HuH-7.5 (cell line): ENCODE measurements at places on chromosomes 3 and 15.

DNA sequence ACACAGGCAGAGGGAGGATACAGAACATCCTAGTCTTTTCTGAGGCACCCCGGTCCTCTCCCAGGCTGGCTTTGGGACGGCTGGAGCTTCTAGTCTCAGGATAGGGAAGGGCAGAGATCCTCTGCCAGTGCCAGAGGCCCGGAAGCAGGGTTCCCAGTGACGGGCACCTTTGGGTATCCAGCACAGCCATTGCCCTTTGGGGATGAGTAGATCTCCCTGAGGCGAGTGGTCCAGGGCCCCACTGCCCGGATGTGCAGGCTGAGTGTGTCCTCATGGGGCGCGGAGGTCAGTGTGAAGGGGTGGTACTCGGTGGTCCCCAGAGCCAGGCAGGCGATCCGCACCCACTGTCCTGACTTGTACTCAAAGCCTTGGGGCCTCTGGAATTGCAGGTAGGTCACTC lies 18.3 kb downstream of the DUOX2 start:
- DNase-seq: no peak

- no peak for DNase-seq
These were observed 48.4 kb downstream of the LRIG1 start for GRCh38 chr3:66452303-66453011.

GRCh38 chr3:180612364-180612763 lies 10.4 kb downstream of the TTC14 start:
- no peak for DNase-seq

DNA sequence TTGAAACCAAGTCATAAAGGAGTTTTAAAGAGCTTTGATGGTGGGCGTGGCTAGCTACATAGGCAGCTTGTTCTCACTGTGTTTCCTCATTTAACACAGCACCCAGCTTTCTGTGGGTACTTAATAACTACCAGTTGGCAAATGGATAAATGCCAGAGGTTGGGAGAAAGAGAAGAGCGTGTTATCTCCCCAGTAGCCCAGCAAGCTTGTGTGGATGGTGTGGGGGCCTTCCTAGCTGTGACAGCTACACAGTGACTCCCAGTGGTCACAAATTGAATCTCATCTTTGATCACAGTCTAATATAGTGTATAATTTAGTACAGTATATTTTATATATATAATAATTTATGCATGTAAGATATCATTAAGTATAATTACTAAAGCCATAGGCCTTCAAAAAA lies 984.1 kb downstream of the EPHA3 start:
- DNase-seq: no peak
